HFFc6 (cell line): ENCODE measurements at places on chromosomes 12 and 14. TPM values are rescaled to one million over a fixed set of nuclear protein-coding genes. Genes with fewer than 3 reads are reported as not detected.
A peak's percentile ranks its signal among the peaks of the same experiment; 100 is the strongest.

DNA sequence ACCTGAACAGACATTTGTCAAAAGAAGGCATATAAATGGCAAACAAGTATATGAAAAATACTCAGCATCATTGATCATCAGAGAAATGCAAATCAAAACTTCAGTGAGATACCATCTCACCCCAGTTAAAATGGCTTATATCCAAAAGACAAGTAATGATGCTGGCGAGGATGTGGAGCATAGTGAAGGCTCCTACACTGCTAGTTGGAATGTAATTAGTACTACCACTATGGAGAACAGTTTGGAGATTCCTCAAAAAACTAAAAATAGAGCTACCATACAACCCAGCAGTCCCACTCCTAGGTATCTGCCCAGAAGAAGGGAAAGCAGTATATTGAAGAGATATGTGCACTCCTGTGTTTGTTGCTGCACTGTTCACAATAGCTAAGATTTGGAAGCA lies 146.1 kb downstream of the TGFB3 start:
- peaks cover 3% of the 10 kb centered on the region; the same call in 1 of the 2 replicates for H3K27me3 ChIP-seq
- peaks cover 67% of the 10 kb centered on the region for H3K4me1 ChIP-seq
- peak overlapping the region; percentile 61 for H3K27ac ChIP-seq
- peak overlapping the region; percentile 11; the same call in 1 of the 2 replicates for H3K4me3 ChIP-seq

DNA sequence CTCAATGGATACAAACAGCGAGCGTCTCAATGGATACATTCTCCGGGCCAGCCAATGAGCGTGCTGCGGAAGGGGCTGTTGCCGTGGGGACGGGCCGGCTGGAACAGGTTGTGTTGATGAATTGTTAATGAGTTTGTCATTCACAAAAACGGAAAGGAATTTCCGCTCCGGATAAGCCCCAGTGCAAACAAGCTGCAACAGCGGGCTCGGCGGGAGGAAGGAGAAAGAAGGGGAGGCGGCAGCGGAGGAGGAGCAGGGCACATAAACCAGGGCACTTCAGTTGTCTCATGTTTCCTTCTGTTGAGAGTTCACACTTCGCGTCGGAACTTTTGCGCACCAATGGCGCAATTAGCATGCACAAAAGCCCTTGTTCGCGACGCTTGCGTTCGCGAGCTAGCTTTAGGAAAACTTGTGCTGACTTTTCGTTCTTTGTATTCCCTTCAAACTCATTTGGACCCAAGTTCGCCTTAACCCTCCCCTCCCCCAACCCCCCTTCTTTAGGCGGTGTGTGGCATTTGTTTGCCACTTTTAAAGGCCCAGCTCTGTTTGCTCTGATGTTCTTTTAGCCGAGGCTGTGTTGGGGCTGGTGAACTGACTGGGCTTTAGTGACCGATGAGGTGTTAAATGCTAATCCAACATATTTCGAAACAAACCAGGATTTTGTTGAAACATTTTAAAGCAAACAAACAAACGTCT lies at the start of gene DUSP6:
TSS of gene DUSP6 (minus strand) at position 10 of the 696 bp plus-strand sequence. CDS start 462 bp downstream, outside the sequence.
- H3K27ac ChIP-seq, result peak within 1 kb of the TSS; percentile 96
- peaks cover 59% of the 10 kb centered on the region for H3K4me1 ChIP-seq
- DNase-seq, result peak; percentile 100
- peaks cover 21% of the 10 kb centered on the region for H3K27me3 ChIP-seq
- peaks cover 52% of the 10 kb centered on the region for H3K36me3 ChIP-seq

The ZNF891 gene
- 0.59 to 0.72 TPM (median 0.70 TPM) in 3 replicates for total RNA-seq

The PRICKLE1 gene
- 2.9 to 10.0 TPM (median 3.1 TPM) in 3 replicates for total RNA-seq

DNA sequence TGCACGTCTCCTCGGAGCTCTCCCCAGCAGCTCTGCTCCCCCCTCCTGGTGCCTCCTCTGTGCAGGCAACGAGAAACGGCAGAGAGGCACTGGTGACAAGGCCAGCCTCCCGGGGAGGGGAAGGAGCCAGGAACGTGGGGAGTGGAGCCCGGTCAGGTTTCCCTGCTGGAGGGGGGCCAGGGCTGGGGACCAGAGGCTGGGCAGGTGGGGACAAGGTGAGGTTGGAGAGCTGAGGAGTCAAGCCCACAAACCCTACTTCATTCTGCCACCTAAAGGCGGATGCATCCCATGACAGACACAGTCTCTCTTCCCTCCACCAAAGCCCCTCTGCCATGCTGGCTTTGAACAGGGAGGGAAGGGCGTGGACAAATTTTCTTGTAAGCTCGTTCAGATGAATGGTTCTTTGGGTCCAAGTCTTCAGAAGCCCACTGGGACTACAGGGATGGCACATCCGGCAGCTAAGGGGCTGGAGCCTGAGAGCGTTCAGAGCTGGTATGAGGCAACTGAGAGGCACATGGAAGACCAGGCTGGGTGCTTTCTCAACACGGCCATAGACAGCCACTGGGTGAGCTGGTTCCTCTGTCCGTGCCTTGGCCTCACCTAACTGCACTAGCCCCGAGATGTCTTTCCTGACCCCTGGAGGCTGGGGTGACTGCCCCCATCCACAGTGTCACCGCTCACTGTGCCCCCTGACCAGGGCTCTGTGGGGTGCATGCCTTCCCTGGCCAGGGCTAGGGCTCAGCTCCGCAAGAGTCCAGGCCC lies 105.9 kb downstream of the RBM19 start:
- no peaks in the 10 kb centered on the region for H3K27me3 ChIP-seq
- H3K27ac ChIP-seq, result peak overlapping the region; percentile 78
- peaks cover 2% of the 10 kb centered on the region; the same call in 1 of the 2 replicates for H3K36me3 ChIP-seq
- no peak overlapping the region for H3K4me3 ChIP-seq
- H3K4me1 ChIP-seq, result peaks cover 30% of the 10 kb centered on the region
- DNase-seq, result no peak

GRCh38 chr12:74619084-74619483 lies 81.4 kb downstream of the ATXN7L3B start:
- DNase-seq, result no peak
- no peaks in the 10 kb centered on the region for H3K27me3 ChIP-seq
- no peaks in the 10 kb centered on the region for H3K36me3 ChIP-seq
- no peak overlapping the region for H3K27ac ChIP-seq
- no peak overlapping the region for H3K4me3 ChIP-seq

The LPAR5 gene
- total RNA-seq, result not detected in 3 replicates

GRCh38 chr14:32013083-32013482 lies 64.0 kb upstream of the ARHGAP5 start:
- H3K4me1 ChIP-seq, result peaks cover 27% of the 10 kb centered on the region
- H3K4me3 ChIP-seq, result no peak overlapping the region
- DNase-seq, result no peak
- H3K27me3 ChIP-seq, result peaks cover 23% of the 10 kb centered on the region
- no peak overlapping the region for H3K27ac ChIP-seq

DNA sequence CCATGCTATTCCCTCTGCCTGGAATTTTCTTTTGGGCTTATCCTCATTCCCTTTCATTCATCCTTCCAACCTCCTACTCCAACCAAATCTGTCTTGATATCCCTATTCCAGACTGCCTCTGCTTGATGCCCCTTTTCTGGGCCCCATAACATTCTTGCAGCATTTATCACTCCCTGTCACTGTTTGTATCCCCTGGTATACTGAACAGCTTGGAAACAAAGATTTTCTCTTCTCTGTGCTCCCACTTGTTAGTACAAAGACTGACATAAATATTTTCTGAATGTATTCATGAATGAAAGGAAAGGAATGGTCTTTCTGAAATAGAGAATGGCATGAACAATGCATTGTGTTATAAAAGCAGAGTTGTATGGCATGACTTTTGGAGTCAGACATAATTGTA lies 7.5 kb downstream of the IRAK4 start:
- H3K4me3 ChIP-seq, result no peak overlapping the region
- H3K27me3 ChIP-seq, result no peaks in the 10 kb centered on the region
- peaks cover 5% of the 10 kb centered on the region; the same call in 1 of the 2 replicates for H3K36me3 ChIP-seq
- H3K4me1 ChIP-seq, result peaks cover 12% of the 10 kb centered on the region
- no peak overlapping the region for H3K27ac ChIP-seq

The GDF3 gene
- total RNA-seq, result not detected in 3 replicates

The MYF5 gene
- not detected in 3 replicates for total RNA-seq

- H3K4me1 ChIP-seq, result no peaks in the 10 kb centered on the region
- DNase-seq, result no peak
- no peaks in the 10 kb centered on the region for H3K36me3 ChIP-seq
- H3K4me3 ChIP-seq, result no peak overlapping the region
Measured at GRCh38 chr12:24661657-24662096, 287.2 kb downstream of the BCAT1 start.

DNA sequence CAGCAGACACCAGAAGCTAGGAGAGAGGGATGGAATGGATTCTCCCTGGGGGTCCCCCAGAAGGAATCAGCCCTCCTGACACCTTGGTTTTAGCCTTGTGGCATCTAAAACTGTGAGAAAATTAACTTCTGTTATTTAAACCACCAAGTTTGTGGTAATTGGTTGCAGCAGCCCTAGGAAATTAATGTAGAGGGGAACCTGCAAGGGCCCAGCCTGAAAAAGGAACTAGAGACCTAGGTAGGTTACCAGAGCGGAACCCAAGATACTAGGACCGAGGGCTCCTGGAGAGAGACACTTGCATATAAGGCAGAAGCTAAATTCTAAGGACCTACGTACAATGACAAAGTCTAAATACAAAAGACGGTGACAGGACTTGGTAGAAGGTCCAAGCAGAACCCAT lies 8.1 kb upstream of the DENND5B start:
- no peak for DNase-seq
- H3K27ac ChIP-seq, result no peak overlapping the region
- peaks cover 6% of the 10 kb centered on the region for H3K27me3 ChIP-seq
- no peaks in the 10 kb centered on the region for H3K36me3 ChIP-seq

The IFNG-AS1 gene
- not detected in 3 replicates for total RNA-seq

DNA sequence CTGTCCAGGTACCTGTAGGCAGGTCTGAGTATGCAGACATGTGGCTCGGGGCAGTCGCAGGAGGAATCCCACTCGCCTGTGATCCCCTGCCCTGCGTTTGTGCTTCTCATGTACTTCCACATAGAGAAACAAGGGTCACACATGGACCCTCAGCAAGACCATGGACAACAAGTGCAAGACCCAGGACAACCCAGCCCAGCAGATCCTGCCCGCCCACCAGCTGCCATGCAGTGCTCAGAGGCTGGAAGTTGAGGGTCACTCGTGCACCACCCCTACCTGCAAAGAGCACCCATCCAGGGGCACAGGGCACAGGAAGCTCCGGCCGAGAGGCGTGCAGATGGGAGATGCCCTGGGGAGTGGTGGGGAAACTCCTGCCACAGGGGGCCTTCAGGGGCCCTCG lies 67.5 kb upstream of the C14orf180 start:
- no peak overlapping the region for H3K4me3 ChIP-seq
- peaks cover 1% of the 10 kb centered on the region; the same call in 1 of the 2 replicates for H3K27me3 ChIP-seq
- H3K27ac ChIP-seq, result no peak overlapping the region
- DNase-seq, result no peak

GRCh38 chr12:40261937-40262336 lies 37.1 kb downstream of the LRRK2 start:
- no peaks in the 10 kb centered on the region for H3K4me1 ChIP-seq
- no peaks in the 10 kb centered on the region for H3K27me3 ChIP-seq
- no peaks in the 10 kb centered on the region for H3K36me3 ChIP-seq
- no peak overlapping the region for H3K4me3 ChIP-seq

DNA sequence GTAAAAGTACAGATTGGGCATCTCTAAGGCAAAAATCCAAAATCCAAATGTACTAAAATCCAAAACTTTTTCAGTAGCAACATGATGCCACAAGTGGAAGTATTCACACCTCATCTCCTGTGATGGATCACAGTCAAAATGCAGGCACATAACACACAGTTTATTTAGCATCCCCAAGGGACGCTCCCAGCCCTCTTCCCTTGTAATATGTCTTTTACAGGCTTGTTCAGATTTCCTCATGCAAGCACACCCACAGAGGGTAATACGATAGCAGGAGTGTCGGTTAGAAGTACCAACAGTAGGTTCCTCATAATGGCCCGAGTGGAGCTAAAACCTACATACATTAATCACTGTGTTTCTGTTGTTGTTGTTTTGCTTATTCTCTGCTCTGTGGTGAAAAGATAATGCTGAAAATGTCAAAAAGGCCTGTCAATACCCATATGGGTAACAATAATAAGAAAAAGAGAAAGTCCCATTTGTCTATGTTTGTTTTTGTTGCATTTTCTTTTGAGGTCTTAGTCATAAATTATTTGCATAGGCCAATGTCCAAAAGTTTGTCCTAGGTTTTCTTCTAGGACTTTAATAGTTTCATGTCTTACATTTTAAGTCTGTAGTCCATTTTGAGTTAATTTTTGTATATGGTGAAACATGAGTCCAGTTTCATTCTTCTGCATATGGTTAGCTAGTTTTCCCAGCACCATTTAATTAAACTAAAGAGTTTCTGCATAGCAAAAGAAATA lies 133.1 kb downstream of the LRIG3 start:
- H3K4me3 ChIP-seq, result no peak overlapping the region
- no peaks in the 10 kb centered on the region for H3K36me3 ChIP-seq
- H3K4me1 ChIP-seq, result no peaks in the 10 kb centered on the region
- H3K27me3 ChIP-seq, result peaks cover 3% of the 10 kb centered on the region
- H3K27ac ChIP-seq, result no peak overlapping the region

The ITGA7 gene
- 0.95 to 2.1 TPM (median 0.97 TPM) in 3 replicates for total RNA-seq

The RERGL gene
- total RNA-seq, result not detected in 3 replicates

The ETFBKMT gene
- total RNA-seq, result 2.0 and 2.7 TPM in 2 replicates

- peak; percentile 83 for DNase-seq
- no peaks in the 10 kb centered on the region for H3K36me3 ChIP-seq
- H3K4me3 ChIP-seq, result peak overlapping the region; percentile 33; the same call in 1 of the 2 replicates
- peaks cover 63% of the 10 kb centered on the region for H3K4me1 ChIP-seq
Measured at GRCh38 chr14:72617391-72618031, 276.4 kb downstream of the DPF3 start.

DNA sequence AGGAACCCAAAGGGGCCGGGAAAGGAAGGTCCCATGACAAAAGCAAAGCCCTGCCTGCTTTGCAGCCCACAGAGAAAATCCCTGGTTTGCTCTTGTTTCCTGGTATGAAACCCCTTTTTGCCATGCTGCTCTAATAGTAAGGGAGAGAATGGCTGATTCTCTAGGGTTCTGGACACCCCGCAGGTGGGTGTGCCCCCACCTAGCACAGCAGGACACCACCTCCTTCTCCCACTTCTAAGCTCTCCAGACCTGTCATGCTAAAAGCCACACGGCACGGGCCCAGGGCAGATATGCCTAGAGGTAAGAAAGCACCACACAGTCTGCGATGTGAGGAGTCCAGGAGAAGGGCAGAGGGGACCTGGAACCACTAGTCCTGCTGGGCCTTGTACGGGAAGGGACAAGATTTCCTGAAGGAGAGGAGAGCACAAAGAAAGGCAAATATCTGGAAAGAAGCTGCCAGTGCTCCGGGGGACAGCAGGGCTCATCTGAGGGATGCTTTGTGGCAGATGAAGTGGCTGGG lies 113.3 kb downstream of the BCL11B start:
- H3K4me3 ChIP-seq, result no peak overlapping the region
- H3K4me1 ChIP-seq, result no peaks in the 10 kb centered on the region
- peaks cover 3% of the 10 kb centered on the region; the same call in 1 of the 2 replicates for H3K27me3 ChIP-seq

The SDR9C7 gene
- total RNA-seq, result not detected in 3 replicates

DNA sequence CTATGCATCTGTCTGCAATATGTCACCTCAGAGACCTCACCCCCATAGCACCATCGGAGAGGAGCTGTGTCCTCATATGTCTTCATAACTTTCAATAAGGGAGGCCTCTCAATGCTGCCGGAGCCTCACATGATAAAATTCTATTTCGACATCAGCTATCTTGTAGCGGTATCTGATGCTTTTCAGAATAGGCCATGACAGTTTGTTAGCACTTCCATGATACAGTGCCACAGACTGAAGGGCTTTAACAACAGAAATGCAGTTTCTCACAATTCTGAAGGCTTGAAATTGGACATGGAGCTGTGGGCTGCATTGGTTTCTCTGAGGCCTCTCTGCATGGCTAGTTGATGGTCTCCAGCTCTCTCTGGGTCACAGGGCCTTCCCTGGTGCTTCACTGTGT lies 125.0 kb upstream of the PZP start:
- H3K27ac ChIP-seq, result no peak overlapping the region
- H3K36me3 ChIP-seq, result peaks cover 5% of the 10 kb centered on the region
- H3K4me1 ChIP-seq, result peaks cover 9% of the 10 kb centered on the region
- no peak for DNase-seq
- no peak overlapping the region for H3K4me3 ChIP-seq

The KRT6A gene
- total RNA-seq, result not detected in 3 replicates

GRCh38 chr14:76829650-76830421 lies 3.6 kb downstream of the LRRC74A start:
- H3K27ac ChIP-seq, result no peak overlapping the region
- no peak for DNase-seq
- H3K4me1 ChIP-seq, result peaks cover 16% of the 10 kb centered on the region
